ENCODE measurements at places on chromosomes 7 and 10.

DNA sequence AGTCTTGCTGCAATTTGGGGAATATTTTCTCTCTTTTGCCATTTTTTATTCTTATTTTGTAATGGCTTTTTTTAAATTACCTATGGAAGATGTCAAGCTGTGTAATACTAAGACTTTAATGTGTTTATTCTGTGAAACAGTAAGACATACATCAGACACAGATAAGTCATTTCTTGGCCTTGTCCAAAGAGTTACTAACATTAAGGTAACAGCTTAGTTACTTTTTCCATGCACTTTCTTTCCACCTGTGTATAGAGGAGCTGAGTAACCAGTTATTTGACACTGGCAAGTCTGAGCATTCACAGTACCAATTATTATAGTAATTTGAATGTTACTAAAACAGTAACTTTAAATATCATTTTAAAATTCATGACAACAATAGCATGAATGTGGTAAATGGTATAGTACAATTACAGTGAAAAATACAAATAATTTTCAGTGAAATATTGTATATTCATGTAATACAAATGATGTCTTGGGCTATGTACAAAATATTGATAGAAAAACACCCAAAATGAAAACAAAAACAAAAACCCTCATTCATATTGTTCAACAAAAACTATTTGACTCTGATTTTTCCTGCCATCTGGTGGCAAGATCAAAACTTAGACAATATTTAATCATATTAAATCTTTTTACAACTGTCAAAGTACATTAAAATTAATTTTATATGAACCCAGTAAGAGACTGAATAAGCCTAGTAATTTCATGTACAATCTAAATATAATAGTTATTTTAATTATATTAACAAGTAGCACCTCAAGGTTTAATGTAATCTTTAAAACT, 259.8 kb upstream of the SEMA3A start:
- no peak for DNase-seq

DNA sequence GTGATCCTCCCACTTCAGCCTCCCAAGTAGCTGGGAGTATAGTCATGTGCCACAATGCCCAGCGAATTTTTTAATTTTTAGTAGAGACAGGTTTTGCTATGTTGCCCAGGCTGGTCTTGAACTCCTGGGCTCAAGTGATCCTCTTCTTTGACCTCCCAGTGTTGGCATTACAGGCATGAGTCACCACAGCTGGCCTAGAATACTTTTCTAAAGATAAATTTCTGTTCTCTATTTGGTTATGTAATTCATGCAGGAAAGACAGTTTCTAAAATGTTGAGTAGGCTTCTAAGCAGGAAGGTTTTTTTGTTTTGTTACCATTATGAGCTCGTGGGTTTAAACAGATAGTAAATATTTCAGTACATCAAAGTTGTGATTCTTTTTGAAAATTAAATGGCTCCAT, 5.0 kb downstream of the RBAK start:
- DNase-seq, result no peak

DNA sequence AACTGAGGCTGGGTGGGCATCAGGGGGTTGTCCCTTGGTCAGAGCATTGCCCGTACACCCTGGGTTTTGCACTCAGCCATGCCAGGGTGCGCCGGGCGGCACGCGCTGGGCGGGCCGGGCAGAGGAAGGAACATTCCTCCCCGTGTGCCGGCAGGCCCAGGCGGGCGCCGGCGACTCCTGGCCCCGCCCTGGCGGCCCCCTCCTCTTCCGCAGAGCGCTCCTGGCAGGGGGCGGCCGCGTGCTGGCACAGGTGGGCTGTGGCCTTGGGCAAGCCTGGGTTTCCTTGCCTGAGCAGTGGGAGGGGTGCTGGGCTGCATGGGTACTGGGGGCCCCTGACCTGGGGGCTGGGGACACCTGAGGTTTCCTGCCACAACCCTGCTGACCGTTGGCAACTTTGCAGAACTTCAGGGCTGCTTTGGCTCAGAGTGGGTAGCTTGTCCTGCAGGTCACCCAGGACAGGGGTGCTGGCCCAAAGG, 3.9 kb downstream of the LFNG start:
- no peak for DNase-seq

DNA sequence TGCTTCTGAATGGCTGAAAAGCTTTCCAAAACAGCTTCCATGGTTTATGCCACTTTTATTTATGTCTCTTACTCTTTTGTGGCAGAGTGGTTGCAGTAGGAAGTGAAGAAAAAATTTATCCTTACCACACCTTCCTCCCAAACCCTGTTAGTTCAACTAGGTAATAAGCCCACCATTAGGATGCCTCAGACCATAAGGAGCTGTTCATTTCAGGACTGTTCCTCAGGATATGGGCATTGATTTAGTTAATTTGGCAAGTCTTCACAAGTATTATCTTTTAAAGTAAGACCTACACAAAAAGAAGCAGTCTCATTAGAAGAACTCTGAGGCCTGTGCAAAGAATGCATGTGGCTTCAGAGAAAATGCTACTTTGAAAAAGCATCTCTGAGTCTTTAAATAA, 82.9 kb upstream of the PDLIM1 start:
- DNase-seq, result no peak

DNA sequence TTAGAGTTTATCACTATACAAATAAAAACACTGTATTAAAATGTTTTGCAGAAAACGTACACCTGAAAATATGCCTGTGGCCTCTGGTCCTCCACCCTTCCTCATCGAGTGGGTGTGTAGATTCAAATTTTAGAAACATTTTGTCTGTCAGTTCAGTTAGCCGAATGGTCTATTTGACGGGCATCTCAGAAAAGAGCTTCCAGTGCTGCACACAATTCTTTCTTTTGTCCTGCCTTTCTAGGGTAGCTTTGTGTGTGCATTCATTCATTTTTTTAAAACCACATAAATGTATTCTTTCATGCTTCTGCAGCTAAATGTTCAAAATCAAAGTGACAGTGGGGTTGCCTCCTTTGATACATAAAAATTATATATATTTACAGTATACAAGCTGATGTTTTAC, 46.8 kb downstream of the GNAI1 start:
- no peak for DNase-seq

DNA sequence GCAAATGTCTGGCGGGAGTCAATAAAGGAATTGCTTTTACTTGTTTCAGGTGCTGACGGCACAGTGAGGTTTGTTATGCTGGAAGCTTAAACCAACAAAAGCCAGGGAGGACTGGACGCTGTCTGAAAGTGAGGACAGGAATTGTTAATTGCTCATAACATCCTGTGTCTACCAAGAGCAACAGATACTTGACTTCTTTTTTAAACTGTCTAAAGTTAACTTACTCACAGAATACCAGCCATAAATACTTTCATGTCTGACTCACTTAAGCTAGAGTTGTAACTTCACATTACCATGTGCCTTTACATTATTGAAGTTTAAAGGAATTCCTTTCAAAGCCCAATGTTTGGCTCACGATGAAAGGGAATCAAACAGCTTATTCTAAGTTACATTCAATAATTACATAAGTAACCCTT, 252.7 kb upstream of the SHH start:
- no peak for DNase-seq

GRCh38 chr7:18638594-18639452, 143.3 kb downstream of the HDAC9 start:
- DNase-seq, result no peak

DNA sequence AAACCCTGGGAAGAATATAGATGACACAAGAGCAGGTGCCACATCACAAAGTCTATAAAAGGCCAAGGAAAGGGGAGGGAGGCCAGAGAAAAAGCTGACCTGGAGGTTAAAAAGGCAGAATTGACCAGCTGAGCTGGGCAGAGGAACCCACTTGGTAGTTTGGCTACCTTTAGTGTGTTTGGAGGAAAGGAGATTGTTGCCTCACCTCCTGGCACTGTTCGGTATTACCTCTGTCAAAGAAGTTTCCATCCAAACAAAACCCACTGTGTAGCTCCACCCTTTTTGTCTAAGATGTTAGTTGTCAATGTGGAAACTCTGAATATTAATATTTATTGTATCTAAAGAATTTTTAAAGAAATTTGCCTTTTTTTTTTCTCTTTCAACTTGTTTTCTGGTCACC, 23.4 kb downstream of the ENTPD7 start:
- DNase-seq, result no peak

DNA sequence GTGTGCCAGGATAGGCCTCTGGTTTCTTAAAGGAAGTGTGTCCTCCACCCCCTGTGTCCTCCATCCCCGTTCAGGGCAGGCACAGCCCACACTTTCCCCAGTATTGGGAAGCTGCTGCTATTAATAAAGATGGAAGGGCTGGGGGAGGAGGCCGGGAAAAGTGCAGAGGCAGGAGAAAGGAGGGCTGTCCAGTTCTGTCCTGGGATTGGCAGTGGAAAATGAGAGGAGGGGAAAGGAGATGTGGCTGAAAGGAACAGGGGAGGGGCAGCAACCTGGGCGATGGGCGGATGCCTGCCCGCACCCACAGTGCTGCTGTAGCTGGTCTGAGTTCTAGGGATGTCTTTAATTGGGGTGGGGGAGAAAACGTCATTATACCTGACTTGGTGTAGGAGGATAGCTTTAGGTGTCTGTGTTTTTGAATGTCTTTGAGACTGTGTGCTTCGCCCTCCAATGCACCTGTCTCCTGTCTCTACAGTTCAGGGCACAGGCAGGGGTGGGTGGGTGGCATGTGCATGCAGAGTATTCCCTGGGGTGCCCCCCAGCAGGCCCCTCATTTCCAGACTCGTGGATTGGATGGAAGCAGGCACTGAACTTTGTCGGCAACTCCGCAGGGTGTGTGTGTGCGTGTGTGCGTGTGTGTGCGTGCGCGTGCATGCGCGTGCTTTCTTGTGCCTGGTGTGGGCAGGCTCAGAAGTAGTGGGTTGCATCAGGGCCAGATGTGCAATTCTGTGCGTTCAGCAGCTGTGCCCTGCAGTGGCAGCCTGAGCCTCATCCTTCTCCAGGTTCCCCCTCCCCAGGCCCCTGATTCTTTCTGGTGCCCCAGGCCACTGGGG, 2.5 kb downstream of the TRIM8 start:
- no peak for DNase-seq

- no peak for DNase-seq
Measured at GRCh38 chr10:71837098-71837827, 13.8 kb downstream of the PSAP start.

DNA sequence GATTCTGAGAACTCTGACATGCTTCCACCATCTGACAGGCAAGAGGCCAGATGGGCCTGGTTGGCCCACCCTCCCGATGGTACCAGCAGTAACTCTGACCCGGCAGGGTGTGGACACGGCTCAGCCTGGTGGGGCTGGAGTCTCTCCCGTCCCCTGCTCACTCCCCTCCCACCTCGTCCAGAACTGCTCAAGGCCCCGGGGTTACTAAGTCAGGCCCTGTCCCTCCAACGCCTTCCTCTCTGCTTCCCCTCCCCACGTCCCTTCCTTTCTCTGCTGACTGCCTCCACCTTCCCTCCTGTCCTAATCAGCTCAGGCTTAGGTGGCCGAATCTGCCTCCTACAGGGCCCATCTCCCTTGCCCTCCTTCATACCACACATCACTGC, 12.5 kb downstream of the CALML5 start:
- no peak for DNase-seq

DNA sequence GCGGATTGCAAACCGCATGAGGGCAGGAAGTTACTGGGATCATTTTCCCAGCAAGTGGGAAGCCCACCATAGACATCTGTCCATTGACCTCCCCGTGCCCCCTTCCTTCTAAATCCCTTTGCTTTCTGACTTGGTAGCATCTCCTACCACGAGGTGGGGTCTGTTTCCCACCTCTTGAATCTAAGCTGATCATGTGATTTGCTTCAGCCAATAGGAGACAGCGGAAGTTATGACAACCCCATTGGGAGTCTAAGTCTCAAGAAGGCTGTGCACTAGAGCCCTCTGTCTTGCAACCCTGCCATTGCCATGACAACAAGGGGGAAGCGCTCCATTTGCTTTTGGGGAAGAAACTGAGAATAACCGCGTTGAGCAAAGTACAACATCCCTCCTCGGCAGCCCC, 39.2 kb upstream of the CARD11 start:
- no peak for DNase-seq

DNA sequence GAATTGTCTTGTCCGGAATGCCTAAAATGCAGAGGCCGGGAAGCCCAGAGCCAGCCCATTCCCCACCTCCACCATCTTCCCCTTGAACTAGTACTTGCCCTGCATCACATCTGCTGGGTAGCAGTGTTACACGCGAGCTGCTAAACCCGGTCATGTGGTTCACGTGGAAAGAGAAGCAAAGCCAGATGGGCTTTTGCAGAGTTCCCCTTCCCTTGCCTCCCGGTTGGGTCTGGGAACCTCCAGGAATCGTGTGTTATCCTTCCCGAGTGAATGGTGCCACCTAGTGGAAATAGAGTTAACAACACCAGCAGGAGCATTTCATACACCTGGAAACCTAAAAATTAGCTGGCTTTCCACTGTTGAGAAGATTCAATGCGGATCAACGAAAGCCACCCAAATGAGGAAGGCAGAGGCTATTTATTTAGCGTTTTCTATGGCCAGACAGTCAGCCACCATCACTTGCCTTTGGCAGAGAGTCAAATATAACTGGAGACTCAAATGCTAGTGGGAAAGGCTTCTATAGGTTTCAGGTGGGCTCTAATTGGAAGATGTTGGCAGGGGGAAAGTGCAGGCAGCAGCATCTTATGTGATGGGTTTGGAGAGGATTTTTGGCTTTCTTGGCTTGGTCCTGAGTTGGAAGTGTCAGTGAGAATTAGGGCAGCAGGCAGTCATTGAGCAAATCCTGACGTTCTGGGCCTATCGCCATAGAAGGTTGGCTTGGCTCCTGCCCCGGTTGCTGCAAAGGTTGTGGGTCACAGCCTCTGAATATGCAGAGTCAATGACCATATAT, 12.9 kb upstream of the DENND2A start:
- DNase-seq, result no peak

DNA sequence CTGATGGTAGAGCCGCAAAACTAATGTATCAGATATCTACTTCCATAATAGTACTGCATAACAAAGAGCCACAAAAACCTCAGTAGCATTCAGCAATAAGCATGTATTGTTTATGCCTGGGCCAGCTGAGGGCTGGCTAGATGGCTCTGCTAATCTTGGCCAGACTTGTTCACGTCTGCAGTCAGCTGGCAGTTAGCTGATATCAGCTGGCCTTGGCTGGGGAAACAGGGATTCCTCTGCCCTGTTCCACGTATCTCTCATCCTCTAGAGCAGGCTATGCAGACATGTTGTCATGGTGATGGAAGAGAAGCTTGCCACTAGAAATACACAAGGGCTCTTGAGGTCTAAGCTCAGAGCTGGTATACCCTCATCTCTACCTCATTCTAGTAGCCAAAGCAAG, 62.9 kb downstream of the GRM8 start:
- no peak for DNase-seq

DNA sequence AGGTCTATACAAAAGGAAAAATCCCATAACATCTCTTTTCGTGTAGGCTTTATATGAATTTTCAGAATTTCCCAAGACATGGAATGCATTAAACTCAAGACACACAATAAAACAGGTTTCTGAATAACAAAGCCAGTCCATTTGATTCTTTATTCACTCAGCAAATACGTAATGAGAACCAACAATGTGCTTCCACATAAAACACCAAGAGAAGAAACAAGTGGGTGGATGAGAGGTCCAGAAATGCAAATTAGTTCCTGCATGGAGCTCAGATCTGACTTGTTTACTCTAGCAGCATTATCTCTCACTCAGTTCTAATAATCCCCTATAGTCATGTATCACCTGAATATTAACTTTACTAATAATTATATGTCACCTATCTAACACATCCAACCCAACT, 249.5 kb downstream of the LRRTM3 start:
- no peak for DNase-seq

GRCh38 chr10:50551894-50552293, 71.9 kb downstream of the SGMS1 start:
- DNase-seq, result no peak
